ENCODE measurements at places on chromosomes 7 and 10.

- DNase-seq, result no peak
Observed at GRCh38 chr10:92239600-92240288, 51.1 kb downstream of the CPEB3 start.

- no peak for DNase-seq
Observed at GRCh38 chr7:794207-794606, 38.1 kb upstream of the SUN1 start.

GRCh38 chr7:25966469-25966868 lies 185.5 kb upstream of the NFE2L3 start:
- no peak for DNase-seq

DNA sequence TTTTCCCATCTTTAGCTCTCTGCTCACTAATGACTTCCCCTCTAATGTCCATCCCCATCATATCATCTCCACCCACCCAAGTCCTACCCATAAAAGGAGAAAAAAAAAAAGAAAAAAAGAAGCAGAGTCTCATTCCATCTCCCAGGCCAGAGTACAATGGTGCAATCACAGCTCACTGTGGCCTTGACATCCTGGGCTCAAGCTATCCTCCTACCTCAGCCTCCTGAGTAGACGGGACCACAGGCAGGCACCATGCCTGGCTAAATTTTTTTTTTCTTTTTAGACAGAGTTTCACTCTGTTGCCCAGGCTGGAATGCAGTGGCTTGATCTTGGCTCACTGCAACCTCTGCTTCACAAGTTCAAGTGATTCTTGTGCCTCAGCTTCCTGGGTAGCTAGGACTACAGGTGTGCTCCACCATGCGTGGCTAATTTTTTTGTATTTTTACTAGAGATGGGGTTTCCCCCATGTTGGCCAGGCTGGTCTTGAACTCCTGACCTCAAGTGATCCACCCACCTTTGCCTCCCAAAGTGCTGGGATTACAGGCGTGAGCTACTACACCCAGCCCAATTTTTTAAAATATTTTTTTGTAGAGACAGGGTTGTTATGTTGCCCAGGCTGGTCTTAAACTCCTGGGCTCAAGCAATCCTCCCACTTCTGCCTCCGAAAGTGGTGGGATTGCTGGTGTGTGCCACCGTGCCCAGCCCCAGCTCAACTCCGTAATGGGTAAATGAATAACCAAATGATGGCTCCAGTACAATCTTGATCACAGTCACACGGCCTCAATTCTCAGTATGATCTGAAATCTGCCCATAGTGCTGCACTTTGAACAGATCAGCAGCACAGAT lies 24.6 kb upstream of the SGMS1 start:
- DNase-seq, result no peak

DNA sequence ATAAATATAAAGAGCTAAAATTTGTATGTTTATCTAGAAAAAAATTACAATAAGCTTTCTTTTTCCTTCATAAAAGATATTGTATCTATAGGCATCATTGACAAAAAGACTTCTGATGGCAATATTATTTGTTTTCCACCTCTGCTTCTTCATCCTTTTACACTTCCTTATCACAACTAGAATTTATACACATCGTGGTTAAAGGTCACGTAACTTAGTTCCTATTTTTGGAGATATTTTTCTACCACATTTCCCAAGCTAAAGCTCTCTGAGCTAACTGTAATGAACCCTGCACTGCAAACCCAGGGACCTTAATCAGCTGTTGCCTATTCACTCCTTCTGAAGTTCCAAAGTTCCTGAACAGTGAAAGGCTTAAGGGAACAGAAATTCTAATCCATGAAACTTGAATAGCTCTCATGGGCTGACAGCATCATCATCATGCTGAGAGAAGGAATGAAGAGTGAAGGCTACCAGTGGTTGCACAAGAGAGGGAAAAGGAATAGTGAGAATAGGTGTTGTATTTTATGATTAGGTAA lies 106.1 kb upstream of the SLC13A1 start:
- no peak for DNase-seq

GRCh38 chr7:21893401-21893800 lies 52.3 kb downstream of the CDCA7L start:
- no peak for DNase-seq

DNA sequence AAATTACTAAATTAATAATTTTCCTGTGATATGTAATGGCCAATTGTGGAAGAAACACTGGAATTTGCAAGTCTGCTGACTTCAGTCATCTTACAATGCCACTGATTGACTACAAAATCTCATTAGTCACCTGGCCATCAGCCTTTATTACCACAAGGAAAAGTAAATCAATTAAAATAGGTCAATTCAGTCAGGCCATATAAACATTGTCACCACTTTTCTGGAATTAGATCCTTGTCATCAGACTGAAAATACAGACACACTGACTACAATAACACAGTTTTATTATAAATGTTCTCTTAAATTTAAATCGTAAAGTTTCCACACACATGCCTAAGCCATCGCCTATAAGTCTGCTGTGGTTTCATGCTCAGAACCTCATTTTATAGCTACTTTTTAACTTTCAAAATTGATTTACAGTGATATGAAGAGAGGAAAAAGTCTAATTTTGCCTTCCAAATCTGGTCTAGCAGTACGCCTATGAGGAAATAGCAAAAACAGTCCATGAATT lies 54.2 kb downstream of the RTKN2 start:
- DNase-seq, result no peak

DNA sequence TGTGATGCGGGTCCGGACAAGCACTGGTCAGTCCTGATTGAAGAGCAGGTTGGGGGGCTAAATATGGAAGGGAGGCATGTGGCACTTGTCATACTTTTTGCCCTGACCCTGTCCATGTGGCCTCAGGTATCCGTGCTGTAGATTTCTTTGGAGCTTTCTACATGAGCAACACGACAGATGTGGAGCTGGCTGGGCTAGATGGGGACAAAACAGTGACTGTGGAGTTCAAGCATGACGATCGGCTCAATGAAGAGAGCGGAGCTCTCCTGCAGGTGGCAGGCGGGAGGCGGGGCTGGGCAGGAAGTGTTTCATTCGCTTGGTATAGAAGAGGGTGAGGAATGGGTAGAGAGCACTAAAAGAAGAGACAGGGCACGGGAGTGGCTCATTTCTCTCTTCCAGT lies 13.0 kb upstream of the CHCHD1 start:
- DNase-seq, result peak; percentile 10

GRCh38 chr7:157046681-157047080 lies 36.2 kb upstream of the MNX1 start:
- DNase-seq, result no peak

Measured in NCI-H526 (cell line).